ENCODE measurements at places on chromosomes 2 and 18. TPM values are rescaled to one million over a fixed set of nuclear protein-coding genes. Genes with fewer than 3 reads are reported as not detected.
A peak's percentile ranks its signal among the peaks of the same experiment; 100 is the strongest.

MTERF4 gene
- total RNA-seq: 32.4 TPM

EDAR gene
- not detected for total RNA-seq

CRYGC gene
- not detected for total RNA-seq

ADAM23 gene
- total RNA-seq: 11.4 TPM

CXCR4 gene
- not detected for total RNA-seq

CNRIP1 gene
- total RNA-seq: 33.9 TPM

CFAP221 gene
- total RNA-seq: not detected

DNA sequence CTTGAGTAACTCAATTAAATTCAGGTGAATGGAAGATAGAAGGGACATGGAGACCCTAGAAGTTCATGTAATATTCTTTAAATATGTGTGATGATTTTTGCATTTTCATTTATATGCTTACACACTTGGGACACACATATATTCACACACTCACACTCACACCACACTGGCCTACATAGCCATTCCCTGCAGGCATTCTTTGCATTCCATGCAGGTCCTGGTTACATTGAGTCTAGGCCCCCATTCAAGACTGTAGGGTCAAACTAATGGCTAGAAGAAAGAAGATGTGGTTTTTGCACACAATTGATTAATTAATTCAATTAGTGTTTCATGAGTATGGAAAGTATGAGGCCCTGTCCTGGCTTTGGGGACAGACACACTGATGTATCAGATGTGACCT lies 249.4 kb downstream of the HNMT start:
- no peak for DNase-seq

DNA sequence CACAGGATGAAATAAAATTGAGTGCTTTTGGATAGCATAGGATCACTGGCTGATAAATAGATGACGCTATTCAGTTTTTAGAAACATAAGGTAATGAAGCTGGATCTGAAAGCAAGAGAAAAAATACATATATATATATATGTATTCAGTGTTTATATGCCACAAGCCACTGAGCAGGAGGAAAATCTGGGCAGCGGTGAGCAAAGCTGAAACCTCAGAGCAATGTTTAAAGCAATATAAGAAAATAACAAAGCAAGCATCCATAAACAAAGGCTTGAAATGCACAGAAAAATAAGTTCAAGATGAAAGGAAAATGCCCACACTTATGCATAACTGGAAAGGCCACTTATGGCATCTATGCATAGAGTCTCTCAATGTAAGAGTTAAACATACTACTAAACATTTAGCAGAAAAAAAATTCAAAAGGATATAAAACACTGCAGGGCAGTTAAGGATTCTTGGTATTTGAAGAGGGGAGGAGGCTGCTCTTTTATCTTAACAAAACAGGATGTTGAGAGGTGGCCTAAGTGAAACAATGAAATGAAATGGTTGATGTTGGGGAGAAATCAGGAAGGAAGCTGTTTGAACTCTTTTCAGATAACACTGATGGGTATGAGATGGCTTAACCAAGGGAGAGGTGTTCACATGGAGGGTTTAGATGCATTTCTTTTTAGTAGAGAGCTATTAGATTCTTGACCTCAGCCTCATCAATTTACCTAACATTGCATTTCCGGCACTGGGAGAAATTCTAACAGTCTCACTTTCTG lies 129.1 kb downstream of the ARHGAP15 start:
- DNase-seq: no peak

DNA sequence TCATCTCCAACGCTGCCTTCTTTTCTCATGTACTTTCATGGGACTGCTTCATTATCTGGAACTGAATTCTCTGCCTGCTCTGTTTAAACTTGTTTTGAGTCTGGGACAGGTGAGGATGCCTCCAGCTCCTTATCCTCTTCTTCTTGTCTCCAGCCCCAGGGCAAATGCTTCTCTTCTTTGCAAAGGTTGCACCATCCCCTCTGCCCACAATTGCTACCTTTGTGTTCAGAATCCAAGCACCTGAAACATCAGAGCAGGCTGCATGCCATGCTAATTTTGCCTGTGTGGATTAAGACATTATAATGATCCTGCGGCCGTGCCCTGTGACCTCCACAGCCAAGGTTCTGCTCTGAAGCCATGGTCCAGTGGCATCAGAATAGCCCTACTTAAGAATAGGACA lies 309.5 kb downstream of the EPHA4 start:
- no peak for DNase-seq

DNA sequence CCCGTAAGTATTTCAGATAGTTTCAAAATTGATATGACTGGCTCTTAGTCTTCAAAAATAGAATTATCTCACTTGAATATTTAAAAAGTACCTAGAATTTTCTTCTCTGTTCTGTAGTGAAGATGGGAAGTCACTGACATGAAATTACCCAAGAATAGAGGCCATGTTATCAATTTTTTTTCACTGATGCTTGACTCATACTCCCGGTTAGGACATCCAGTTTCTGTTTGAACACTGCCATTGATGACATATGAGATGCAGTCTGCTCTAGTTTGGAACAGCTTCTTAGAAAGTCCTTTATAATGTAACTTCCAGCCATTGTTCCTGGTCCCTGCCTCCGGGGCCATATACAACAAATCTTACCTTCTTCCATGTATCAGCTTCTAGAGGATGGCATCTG lies 26.0 kb downstream of the MAP3K20 start:
- no peak for DNase-seq

GRCh38 chr2:241340631-241341163 lies 15.4 kb upstream of the FARP2 start:
- no peak for DNase-seq

DNA sequence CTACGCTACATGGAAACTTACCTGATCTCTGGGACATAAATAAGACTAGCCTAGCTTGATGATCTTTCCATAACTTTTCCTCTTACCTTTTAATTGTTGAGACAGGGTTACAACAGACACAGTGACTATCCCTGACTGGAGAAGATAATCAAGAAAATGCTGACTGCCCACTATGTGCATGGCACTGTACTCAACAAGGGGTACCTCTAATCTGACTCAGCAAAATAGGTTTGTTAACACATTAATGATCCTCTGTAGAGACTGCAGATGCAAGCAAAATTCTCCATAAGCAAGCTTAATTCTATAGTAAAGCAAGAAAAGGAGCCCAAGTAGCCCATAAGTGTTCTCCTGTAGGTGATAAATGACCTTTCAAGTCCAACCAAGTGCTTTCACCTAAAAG lies 25.5 kb downstream of the ACVR1C start:
- DNase-seq: no peak

DNA sequence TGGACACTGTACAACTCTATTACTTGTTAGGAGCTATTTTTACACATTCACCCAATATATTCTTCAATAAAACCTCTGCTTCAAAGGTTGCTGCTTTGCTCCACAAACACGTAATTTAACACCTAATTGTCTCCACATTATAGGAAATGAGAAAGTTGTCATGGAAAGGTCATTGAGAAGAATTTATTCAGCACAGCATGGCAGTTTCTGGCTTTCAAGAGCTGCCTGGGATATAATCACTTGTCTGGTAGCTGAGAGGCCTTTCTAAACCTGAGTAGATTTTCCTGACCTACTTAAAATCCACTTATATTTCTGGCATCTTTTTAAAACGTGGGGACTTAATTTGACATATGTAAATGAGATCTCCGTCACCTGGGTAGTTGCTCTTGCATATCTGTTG lies 216.1 kb downstream of the ZNF804A start:
- no peak for DNase-seq

GRCh38 chr2:162686336-162686735 lies 152.2 kb downstream of the KCNH7 start:
- no peak for DNase-seq

DNA sequence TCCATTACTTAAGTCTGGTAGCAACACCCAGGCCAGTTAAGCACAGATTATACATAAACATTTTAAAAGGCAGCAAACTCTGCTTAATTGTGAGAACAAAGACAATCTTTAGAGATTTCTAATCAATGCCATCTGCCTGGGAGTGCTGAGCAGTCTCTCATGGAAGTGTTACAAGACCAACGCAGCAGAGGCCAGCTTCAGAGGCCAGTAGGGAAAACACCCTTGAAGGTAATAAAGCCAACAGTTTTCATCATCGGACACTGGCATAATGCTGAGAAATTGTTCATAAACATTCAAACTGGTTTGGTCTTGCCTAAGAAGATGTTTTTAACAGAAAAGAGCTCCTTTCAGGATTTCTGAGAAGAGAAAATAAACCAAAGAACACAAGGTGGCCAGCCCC lies 35.0 kb downstream of the EPB41L3 start:
- no peak for DNase-seq

- DNase-seq: no peak
Measured at GRCh38 chr2:189393440-189394111, 47.7 kb upstream of the WDR75 start.

- no peak for DNase-seq
Measured at GRCh38 chr2:40412456-40412855, 39.4 kb downstream of the SLC8A1 start.

- no peak for DNase-seq
Measured at GRCh38 chr2:103230796-103231195, 469.0 kb downstream of the TMEM182 start.

DNA sequence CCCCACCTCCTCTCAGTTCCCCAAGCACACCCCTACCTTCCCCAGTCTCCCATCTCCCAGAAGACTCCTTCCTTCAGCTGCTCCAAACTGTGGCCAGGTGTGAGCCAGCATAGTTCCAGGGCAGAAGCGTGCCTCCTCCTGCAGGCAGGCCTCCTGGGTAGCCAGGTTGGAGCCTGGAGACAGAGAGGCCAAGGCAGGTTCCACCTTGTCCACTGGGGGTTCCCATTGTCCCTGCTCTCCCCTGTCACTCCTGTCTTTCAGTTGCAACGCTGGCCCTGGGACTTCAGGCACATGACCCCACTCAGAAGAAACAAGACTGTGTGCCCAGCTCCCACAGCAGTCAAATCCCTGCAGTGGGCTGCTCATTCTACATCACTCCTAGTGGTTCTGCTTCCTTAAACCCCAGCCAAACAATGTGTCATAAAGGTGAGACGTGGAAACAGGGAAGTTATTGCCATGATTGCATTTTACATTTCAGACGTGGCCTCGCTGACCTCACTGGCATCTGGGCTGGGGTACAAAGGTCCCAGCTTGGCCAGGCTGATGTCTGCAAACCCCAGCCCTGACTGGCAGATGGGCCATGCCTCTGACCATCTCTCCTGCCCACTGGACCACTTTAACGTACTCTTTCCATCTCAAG lies 96.5 kb upstream of the BOD1L2 start:
- no peak for DNase-seq

DNA sequence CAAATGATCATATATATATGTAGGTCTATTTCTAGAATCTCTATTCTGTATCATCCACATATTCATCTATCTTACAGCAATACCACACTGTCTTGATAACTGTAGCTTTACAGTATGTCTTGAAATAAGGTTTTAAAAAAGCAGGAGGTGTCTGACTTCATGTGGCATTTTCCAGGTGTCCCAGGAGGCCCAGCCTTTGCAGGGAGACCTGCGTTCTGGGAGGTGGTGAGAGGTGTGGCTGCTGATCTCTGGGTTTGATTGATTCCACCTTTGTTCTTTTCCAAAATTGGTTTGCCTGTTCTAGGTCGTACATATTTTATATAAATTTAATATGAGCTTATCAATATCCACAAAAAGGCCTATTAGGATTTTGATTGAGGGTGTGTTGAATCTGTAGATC lies 26.6 kb downstream of the DPYSL5 start:
- DNase-seq: peak; percentile 32

DNA sequence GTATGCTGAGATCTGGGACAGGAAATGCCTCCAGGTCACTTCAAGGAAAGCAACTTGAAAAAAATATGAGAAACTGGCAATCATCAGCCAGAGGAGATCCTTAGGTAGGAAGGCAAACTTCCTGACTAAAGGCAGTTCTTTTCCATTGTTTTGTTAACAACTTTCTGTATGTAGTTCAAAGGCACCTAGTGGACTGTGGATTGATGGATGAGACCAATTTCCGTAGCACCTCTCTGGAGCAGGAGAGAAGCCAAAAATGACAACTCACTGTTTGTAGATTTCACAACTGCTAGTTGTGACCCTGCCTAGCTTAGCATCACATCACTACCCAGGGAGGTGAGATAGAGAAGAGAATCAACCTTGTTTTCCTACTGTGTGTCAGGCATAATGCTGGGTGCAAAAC lies 21.8 kb upstream of the NOSTRIN start:
- DNase-seq: no peak

- no peak for DNase-seq
Measured at GRCh38 chr2:10678225-10678624, 11.6 kb downstream of the NOL10 start.

- no peak for DNase-seq
Measured at GRCh38 chr2:96931466-96931865, 54.9 kb downstream of the FAM178B start.

DNA sequence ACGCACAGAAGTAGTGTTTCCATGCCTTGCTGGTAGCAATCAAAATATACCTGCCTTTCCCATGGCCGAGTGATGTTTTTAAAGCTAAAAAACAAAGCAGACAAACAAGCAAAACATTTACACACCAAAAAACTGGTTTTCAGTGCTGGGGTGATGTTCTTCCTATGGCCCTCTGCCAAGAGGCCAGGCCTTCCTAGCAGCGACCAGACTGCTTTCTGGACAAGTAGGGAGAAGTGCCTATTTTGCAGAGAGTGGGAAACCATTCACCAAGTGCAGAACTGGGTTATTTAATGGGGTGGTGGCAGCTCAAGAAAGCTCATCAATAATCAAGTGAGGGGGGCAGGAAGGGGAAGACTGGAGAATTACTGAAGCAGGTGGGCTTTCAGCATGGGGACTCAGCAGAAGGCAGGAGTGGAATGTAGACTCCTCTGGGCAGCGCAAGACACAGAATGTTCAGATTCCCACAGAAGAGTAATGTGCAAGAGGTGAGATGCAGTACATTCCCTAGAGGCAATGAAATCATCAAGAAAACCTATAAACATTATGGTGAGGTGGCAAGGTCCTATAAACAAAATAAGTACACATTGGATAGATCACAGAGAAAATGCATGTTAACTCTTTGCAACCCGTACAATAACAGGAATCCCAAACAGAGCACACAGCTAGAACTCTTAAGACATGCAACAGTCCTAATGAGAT lies 44.0 kb downstream of the CPO start:
- no peak for DNase-seq

- no peak for DNase-seq
Measured at GRCh38 chr2:96427917-96428316, 77.2 kb downstream of the NEURL3 start.

GRCh38 chr18:60064271-60064670 lies 164.5 kb downstream of the PMAIP1 start:
- DNase-seq: no peak

- no peak for DNase-seq
Measured at GRCh38 chr2:212177724-212178123, 360.9 kb downstream of the ERBB4 start.

Data from osteocyte (in vitro differentiated cells).